ENCODE measurements at places on chromosomes 12 and 14.

- no peak for DNase-seq
These were observed 48.4 kb downstream of the MYRFL start for GRCh38 chr12:69873429-69873828.

DNA sequence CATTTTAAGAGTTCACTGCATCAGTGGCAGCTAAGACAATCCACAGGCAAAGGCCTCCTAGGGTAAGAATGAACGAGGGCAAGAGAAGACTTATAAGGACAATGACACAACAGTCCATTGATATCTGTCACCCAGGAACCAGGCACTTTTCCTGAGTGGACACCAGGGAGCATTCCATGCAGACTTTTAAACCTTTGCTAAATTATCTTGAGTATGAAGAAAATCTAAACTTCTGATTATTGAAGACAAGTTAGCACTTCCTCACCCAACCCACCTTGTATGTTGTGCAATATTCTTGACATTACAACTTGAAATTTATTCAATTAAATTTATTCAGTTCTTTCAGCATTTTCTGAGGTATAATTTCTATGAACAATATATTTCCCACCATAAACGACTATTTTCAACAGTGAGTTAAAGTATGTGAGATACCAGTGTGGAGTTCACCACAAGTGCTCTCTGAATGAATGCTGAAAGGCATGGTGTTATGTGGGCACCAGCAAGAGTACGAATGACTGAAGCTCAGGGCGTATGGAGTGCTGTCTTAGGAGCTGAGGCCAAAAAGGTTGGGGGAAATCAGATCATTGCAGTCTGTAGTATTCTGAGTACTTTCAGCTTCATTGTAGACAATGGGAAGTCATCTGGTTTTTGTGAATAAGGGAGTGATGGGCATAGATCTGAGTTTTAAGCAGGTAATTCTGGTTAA lies 124.3 kb upstream of the LMNTD1 start:
- DNase-seq, result no peak

- DNase-seq, result no peak
These were observed 447.9 kb upstream of the TMEM132C start for GRCh38 chr12:127819056-127819455.

DNA sequence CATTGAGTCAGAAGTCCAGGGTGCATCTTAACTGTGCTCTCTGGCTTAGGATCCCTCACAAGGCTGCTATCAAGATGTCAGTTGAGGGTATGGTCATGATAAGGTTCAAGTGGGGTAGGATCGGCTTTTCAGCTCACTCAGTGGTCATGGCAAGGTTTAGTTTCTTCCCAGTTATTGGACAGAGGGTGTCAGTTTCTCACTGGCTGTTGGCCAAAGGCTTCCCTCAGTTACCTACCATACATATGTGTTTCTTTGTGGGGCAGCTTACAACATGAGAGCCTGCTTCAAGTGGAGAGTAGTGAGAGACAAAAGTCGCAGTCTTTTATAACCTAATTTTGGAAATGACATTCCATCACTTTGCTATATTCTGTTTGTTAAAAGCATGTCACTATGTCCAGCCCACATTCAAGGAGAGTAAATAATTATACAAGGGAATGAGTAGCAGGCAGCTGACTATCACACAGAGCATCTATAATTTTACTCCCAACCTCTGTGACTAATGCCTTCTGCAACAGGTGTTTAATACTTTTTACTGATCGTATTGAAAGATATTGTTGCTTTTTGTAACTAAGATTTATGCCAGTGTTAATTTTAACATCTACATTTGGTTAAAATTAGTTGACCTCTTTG lies 572.8 kb upstream of the FBXO33 start:
- DNase-seq, result no peak

DNA sequence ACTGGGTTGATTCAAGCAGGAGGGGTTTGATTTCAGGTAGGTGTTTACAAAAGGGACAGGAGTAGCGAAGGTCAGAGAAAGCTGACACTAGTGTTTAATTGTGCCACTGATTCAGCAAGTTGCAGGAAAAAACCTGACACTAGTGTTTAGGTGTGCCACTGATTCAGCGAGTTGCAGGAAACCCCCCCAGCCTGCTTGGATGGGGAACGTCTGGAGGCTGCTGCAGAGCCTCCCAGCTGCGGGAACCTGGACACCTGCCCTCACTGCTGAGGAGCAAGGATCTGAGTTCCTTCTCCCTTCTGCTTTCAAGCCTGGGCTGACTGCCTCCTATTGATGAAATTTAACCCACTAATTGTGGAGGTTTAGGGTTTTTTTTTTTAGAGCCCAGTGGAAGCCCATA lies 84.2 kb downstream of the AVPR1A start:
- no peak for DNase-seq

GRCh38 chr12:45244561-45245343 lies 28.9 kb downstream of the ANO6 start:
- DNase-seq, result no peak

DNA sequence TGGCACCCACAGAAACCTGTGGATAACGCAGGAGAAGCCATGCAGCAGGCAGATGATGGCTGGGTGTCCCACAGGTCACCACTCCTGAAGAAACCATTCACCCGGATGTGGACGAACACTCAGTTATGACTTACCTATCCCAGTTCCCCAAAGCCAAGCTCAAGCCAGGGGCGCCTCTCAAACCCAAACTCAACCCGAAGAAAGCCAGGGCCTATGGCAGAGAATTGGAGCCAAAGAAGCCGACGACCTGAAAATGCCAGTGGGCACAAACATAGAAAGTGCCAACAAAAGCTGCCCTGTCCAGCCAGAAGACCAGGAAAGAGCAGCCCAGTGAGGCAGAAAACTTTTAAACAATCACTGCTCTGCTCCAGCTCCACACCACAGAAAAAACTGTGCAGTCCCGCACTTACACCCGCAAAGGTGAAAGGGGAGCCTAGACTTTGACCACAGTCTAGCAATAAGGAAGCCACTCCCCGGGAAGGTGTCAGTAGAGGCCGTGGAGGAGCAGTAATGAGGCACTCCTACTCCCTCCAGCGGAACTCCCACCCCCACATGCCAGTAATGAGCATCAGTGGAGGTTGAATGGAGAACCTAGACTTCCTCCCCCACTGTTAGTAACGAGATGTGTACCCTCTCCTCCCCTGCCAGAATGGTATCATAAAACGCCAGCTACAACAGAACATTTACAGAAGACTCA lies 6.0 kb upstream of the ACVRL1 start:
- DNase-seq, result no peak

- no peak for DNase-seq
These were observed 150.4 kb upstream of the TMEM132C start for GRCh38 chr12:128116537-128116936.

DNA sequence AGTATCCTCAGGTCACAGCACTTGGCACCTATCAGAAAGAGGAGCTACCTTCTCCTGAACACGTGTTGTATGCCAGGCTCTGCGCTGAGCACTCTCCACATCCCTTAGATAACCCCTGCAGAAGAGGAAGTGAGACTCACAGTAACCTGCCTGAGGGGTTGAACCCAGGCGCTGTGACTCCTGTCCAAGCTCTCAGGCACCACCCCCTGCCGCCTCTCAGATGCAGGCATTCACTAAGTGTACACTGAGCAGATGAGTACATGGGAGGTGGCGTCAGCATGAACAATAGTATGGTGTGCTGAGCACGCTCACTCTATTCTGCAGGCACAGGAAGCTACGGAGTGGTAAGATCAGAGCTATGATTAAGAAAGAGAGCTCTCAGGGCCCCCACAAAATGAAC lies 21.0 kb upstream of the RIC8B start:
- no peak for DNase-seq

- no peak for DNase-seq
These were observed 675 bp upstream of the SCARB1 start for GRCh38 chr12:124864326-124864752.

DNA sequence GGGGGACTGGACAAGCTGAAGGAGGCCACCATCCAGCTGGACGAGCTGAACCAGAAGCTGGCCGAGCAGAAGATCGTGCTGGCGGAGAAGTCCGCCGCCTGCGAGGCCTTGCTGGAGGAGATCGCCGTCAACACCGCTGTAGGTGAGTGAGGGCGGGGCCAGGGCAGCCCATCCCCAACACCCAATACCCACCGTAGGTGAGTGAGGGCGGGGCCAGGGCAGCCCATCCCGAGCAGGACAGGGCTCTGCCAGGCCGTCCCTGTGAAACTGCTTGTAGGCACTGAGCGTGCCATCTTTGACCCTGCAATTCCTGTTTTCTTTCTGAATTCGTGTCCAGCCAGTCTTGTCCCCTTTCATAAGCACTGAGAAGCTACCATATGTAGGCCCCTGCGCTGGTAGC lies 74.0 kb downstream of the CCDC92 start:
- DNase-seq, result no peak

GRCh38 chr14:97802430-97803373 lies 1005.5 kb downstream of the VRK1 start:
- no peak for DNase-seq
